Tibial nerve (tissue), 4 donors: ENCODE measurements at places on chromosomes 16 and 17. TPM values are rescaled to one million over a fixed set of nuclear protein-coding genes. Genes with fewer than 3 reads are reported as not detected.

NMRAL1 gene
- total RNA-seq, result 55.5 TPM

- no peaks in the 10 kb centered on the region for H3K27me3 ChIP-seq
- DNase-seq, result no peak
- no peak overlapping the region for H3K27ac ChIP-seq
- H3K4me1 ChIP-seq, result no peaks in the 10 kb centered on the region
Observed at GRCh38 chr17:15652960-15653359, 31.2 kb downstream of the TRIM16 start.

GRCh38 chr16:74817851-74818250 is 43.2 kb upstream of the FA2H start:
- no peak overlapping the region for H3K27ac ChIP-seq
- H3K27me3 ChIP-seq, result no peaks in the 10 kb centered on the region
- no peak overlapping the region for H3K4me3 ChIP-seq
- no peak for DNase-seq

GRCh38 chr17:78493450-78493849 is 83.7 kb downstream of the DNAH17 start:
- H3K36me3 ChIP-seq, result no peaks in the 10 kb centered on the region
- no peak overlapping the region for H3K4me3 ChIP-seq
- H3K27me3 ChIP-seq, result no peaks in the 10 kb centered on the region

DNA sequence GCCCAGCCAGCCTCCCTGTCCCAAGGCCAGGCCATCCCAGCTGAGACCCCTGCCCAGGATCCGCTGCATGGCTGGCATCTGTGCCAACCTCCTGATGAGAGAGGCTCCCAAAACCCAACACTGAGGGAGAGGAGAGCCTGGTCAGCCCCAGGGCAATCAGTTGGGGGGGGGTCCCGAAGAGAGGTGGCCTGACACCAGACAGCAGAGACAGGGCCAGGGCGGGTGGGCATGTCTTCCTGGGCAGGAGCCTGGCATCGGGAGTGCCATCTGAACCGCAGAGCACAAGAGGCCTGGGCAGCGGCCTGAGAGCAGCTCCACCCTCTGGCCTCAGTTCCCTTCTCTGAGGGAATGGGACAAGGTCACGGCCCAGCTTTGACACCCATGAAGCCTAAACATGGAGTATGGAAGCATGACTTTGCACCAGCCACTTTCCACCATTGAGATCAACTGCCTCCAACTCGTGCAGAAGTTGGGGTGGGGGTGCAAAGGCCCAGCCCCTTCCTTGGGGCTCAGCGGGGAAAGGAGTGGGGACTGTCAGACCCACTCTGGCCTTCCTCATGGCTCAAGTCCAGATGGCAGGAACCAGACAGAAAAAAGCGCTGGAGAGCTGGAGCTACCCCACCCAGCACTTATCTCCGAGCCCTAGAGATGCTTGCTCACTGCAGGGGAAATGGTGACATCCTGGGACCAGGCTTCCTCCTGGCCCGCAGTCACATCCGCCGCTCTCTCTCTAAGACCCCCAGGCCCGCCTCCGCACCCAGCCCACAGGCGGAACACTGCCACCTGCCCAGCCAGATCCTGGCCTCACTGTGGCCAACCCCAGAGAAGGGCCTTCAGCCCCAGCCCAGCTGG is 9.7 kb downstream of the RHBDF2 start:
- no peaks in the 10 kb centered on the region for H3K27me3 ChIP-seq
- H3K4me3 ChIP-seq, result no peak overlapping the region
- peak overlapping the region; percentile 93 for H3K27ac ChIP-seq
- DNase-seq, result no peak
- peaks cover 22% of the 10 kb centered on the region for H3K4me1 ChIP-seq

GRCh38 chr17:57102122-57102521 is 17.1 kb downstream of the AKAP1 start:
- no peak overlapping the region for H3K4me3 ChIP-seq
- no peaks in the 10 kb centered on the region for H3K27me3 ChIP-seq
- no peak for DNase-seq
- no peak overlapping the region for H3K27ac ChIP-seq

DNA sequence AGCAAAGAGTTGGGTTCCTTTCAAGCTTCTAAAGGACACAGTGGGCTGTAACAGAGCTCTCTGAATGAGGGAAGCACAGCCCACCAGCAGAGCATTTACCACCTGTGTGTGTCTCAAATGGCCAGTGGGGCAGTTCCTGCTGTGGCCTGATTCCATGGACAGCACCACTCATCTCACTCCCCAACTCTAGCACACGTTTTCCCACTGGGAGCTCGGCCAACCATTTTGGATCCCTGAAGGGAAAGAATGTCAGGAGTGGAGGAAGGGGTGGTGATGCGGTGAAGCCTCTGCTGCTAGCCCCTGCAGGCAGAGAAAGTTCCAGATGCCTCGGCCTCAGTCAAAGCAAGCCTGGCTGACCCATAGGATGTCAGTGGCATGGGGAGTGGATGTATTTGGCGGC is 86.6 kb downstream of the PLXDC1 start:
- DNase-seq, result no peak
- peaks cover 4% of the 10 kb centered on the region for H3K36me3 ChIP-seq
- H3K4me3 ChIP-seq, result no peak overlapping the region
- no peak overlapping the region for H3K27ac ChIP-seq
- H3K27me3 ChIP-seq, result no peaks in the 10 kb centered on the region

- H3K4me1 ChIP-seq, result no peaks in the 10 kb centered on the region
- no peak for DNase-seq
- no peaks in the 10 kb centered on the region for H3K36me3 ChIP-seq
- H3K4me3 ChIP-seq, result no peak overlapping the region
Observed at GRCh38 chr17:29847118-29847517, 82.9 kb downstream of the SSH2 start.

DNA sequence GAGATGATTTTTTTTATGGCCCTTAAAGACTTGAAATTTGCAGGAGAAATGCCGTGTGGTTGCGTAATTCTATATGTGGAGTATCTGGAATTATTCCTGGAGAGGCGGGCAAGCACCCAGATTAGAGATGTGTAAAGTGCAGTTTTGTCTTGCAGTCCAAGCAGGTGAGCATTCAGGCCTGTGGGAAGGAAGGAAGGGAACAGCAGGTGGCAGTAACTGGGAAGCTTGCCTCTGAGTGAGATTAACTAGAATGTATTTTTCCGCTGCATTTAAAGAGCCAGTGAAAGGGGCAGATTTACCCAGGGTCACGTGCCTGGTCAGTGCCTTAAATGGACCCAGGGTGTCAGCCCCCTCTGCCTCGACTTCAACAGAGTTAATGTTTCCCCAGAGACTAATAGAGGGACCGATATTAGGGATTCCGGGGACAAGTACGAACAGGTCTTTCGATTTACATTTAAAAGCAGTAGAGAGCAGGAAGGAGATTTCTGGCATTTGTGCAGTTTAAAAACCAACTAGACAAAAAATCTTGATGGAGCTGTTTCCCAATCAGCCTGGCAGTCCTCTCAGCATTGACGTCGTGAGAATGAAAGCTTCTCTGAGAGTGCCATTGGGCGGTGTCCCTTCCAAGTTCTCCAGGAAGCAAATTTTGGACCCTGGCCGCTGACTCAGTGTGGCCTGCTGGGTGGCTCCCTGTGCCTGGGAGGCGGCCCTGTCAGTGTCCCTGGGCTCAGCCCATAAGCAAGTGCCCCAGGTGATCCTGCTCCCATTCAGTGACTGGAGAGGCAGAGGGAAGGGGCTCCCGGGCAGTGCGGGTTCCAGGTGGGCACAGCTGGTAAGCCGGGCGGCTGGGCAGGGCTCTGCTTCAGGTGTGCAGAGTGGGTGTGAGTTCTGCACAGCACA is 38.2 kb downstream of the KSR1 start:
- H3K4me1 ChIP-seq, result peaks cover 15% of the 10 kb centered on the region
- peak overlapping the region; percentile 67 for H3K27ac ChIP-seq
- DNase-seq, result peak; percentile 63
- H3K36me3 ChIP-seq, result no peaks in the 10 kb centered on the region
